ENCODE measurements at places on chromosomes 2 and 18. TPM values are rescaled to one million over a fixed set of nuclear protein-coding genes. Genes with fewer than 3 reads are reported as not detected.

GRCh38 chr18:45482286-45482685 is 133.0 kb upstream of the SLC14A2 start:
- H3K27ac ChIP-seq: no peak overlapping the region
- no peak for DNase-seq
- no peaks in the 10 kb centered on the region for H3K27me3 ChIP-seq
- H3K4me3 ChIP-seq: no peak overlapping the region

- H3K4me3 ChIP-seq: no peak overlapping the region
- peak overlapping the region; percentile 28 for H3K27ac ChIP-seq
- no peak for DNase-seq
- peaks cover 23% of the 10 kb centered on the region for H3K4me1 ChIP-seq
- no peaks in the 10 kb centered on the region for H3K36me3 ChIP-seq
- peaks cover 1% of the 10 kb centered on the region for H3K27me3 ChIP-seq
These were observed 173.1 kb upstream of the STON1 start for GRCh38 chr2:48356701-48357325.

- H3K4me1 ChIP-seq: peaks cover 16% of the 10 kb centered on the region
- no peaks in the 10 kb centered on the region for H3K36me3 ChIP-seq
- peaks cover 3% of the 10 kb centered on the region for H3K27me3 ChIP-seq
- no peak overlapping the region for H3K27ac ChIP-seq
- no peak overlapping the region for H3K4me3 ChIP-seq
These were observed 142.8 kb downstream of the ANKRD44 start for GRCh38 chr2:197167608-197168314.

GRCh38 chr2:162153608-162154224 is 1.7 kb upstream of the GCG start:
- peaks cover 2% of the 10 kb centered on the region for H3K4me1 ChIP-seq
- DNase-seq: peak; percentile 72
- no peaks in the 10 kb centered on the region for H3K36me3 ChIP-seq
- H3K27me3 ChIP-seq: no peaks in the 10 kb centered on the region
- no peak overlapping the region for H3K27ac ChIP-seq
- H3K4me3 ChIP-seq: no peak overlapping the region

DNA sequence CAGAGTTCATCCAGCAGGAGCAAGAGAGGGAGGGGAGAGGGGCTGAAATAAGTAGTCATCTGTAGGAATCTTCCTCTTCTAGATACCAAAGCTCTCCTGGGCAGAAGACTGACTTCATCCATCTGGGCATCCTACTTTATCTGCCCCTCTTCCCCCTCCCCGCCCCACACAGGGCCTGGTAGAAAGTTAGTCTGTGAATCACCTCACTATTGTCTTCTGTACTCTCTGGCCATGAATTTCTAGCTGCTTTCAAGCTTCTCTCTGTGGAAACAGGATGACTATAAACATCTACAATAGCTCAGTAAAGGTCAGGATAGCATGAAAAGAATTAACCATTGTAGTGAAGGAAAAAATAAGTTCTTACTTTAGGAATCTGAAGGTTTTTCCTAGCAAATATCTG is 47.7 kb upstream of the RNU4ATAC start:
- DNase-seq: no peak
- H3K36me3 ChIP-seq: no peaks in the 10 kb centered on the region
- H3K27me3 ChIP-seq: no peaks in the 10 kb centered on the region
- peaks cover 8% of the 10 kb centered on the region for H3K4me1 ChIP-seq

GRCh38 chr2:180848393-180848792 is 132.0 kb upstream of the UBE2E3 start:
- H3K4me3 ChIP-seq: no peak overlapping the region
- H3K36me3 ChIP-seq: no peaks in the 10 kb centered on the region
- H3K4me1 ChIP-seq: peaks cover 15% of the 10 kb centered on the region
- DNase-seq: no peak
- H3K27ac ChIP-seq: peak overlapping the region; percentile 49
- H3K27me3 ChIP-seq: no peaks in the 10 kb centered on the region

The STPG4 gene
- total RNA-seq: 1.3 TPM

The C2orf72 gene
- 0.42 TPM for total RNA-seq

The SLC16A14 gene
- total RNA-seq: 4.4 TPM

DNA sequence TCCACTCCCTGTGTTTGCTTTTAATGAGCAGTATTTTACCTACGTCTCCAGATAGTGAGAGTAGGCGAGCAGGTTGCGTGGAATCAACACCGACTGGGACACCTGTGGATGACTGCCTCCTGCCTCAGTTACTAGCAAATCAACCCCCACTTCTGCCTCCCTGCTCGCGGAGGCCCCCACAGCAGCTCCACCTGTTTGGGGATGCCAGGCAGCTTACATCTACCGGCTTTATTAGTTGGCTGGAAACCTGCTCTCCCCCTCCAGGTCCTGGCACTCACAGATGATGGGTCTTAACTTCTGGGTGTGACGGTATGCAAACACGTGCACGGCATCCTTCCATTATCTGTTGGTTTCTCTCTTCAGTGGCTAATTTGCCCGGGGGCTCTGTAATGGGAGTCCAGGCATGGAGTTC is 164.4 kb upstream of the SESTD1 start:
- peaks cover 10% of the 10 kb centered on the region for H3K4me1 ChIP-seq
- H3K36me3 ChIP-seq: no peaks in the 10 kb centered on the region

The ACADL gene
- not detected for total RNA-seq

The TNS1 gene
- total RNA-seq: 3.2 TPM

- H3K27ac ChIP-seq: no peak overlapping the region
- peaks cover 25% of the 10 kb centered on the region for H3K36me3 ChIP-seq
- no peak for DNase-seq
- H3K4me1 ChIP-seq: no peaks in the 10 kb centered on the region
- H3K4me3 ChIP-seq: no peak overlapping the region
- H3K27me3 ChIP-seq: peaks cover 2% of the 10 kb centered on the region
These were observed 48.5 kb downstream of the SMAD7 start for GRCh38 chr18:48902023-48902855.

DNA sequence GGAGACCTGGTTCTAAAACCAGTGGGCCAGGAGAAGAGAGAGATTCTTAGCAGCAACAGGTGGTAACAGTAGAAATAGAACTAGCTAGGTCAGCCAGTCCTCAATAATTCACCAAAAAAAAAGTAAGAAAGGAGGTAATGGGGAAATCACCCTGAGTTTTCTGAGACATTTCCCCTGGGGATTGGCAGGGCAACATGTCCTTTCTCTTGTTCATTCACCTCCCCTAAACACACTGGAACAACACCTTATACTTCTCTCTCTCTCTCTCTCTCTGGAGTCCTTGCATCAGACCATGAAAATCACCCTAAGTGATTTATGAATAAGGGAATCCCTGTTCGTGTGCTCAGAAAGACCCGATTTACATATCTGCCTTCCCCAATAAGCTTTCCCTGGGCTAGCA is 64.8 kb downstream of the COX7A2L start:
- no peaks in the 10 kb centered on the region for H3K27me3 ChIP-seq
- no peaks in the 10 kb centered on the region for H3K36me3 ChIP-seq

The KHK gene
- total RNA-seq: 5.3 TPM

GRCh38 chr2:2940061-2940460 is 437.6 kb downstream of the EIPR1 start:
- H3K36me3 ChIP-seq: peaks cover 19% of the 10 kb centered on the region
- no peak overlapping the region for H3K27ac ChIP-seq
- H3K27me3 ChIP-seq: peaks cover 3% of the 10 kb centered on the region

- no peak overlapping the region for H3K27ac ChIP-seq
- no peaks in the 10 kb centered on the region for H3K27me3 ChIP-seq
- DNase-seq: no peak
- H3K36me3 ChIP-seq: no peaks in the 10 kb centered on the region
- H3K4me1 ChIP-seq: no peaks in the 10 kb centered on the region
- no peak overlapping the region for H3K4me3 ChIP-seq
These were observed 51.5 kb upstream of the TWIST2 start for GRCh38 chr2:238796223-238796885.

DNA sequence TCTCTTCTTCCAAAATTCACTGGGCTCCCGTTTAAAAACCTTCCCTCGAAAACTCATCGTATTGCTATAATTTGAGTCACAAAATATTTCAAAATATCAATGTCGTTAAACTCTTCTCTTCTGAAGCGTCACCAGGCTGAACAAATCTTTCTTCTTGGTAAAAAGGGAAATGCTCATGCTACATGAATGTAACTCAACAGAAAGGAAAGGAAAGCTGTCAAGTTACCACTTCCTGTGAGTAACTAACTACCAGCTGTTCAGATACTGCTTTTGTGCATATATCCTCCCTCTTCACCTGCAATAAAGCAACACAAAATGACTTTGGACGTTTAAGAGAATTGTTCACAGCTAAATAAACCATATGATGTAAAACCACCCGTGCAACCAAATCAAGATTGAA is 95.4 kb downstream of the DOCK10 start:
- H3K27me3 ChIP-seq: no peaks in the 10 kb centered on the region
- peaks cover 10% of the 10 kb centered on the region for H3K4me1 ChIP-seq
- no peak overlapping the region for H3K27ac ChIP-seq

GRCh38 chr2:240836781-240837467 is 16.9 kb upstream of the KIF1A start:
- H3K4me3 ChIP-seq: no peak overlapping the region
- DNase-seq: no peak
- peaks cover 5% of the 10 kb centered on the region for H3K4me1 ChIP-seq
- H3K36me3 ChIP-seq: no peaks in the 10 kb centered on the region
- H3K27me3 ChIP-seq: no peaks in the 10 kb centered on the region

The MYOM1 gene
- 1.3 TPM for total RNA-seq

The ZNF532 gene
- 217 TPM for total RNA-seq

GRCh38 chr2:159449504-159450124 is 163.1 kb upstream of the WDSUB1 start:
- no peak for DNase-seq
- no peaks in the 10 kb centered on the region for H3K36me3 ChIP-seq
- no peaks in the 10 kb centered on the region for H3K4me1 ChIP-seq
- no peak overlapping the region for H3K4me3 ChIP-seq

- H3K4me3 ChIP-seq: no peak overlapping the region
- no peaks in the 10 kb centered on the region for H3K36me3 ChIP-seq
- peaks cover 5% of the 10 kb centered on the region for H3K27me3 ChIP-seq
- DNase-seq: no peak
- peaks cover 8% of the 10 kb centered on the region for H3K4me1 ChIP-seq
- H3K27ac ChIP-seq: no peak overlapping the region
These were observed 47.5 kb upstream of the CNGA3 start for GRCh38 chr2:98298683-98299164.

DNA sequence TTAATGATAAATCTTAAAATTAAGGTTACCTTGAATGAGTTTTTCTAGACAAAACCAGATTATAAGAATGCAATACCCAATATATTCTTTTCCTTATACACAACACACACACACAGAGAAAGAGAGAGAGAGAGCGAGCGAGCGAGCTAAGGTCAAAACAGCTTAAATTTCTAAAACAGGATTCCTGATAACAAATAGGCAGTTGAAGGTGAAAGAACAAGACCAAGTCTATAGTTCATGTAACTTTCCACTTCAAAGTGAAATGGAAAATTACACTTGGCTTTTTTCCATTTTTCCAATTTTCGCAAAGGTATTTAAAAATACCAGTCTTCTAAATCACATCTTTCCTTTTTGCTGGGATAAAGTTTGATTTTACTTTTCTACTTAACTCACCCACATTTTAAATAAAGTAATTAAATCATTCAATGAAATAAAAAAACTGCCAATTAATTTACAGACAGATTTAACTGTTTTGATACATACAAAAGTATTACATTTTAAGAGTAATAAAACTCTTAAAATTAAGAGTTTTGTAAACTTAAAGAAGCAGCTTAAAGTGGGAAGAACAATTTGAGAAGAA is 98.8 kb downstream of the COBLL1 start:
- DNase-seq: no peak

DNA sequence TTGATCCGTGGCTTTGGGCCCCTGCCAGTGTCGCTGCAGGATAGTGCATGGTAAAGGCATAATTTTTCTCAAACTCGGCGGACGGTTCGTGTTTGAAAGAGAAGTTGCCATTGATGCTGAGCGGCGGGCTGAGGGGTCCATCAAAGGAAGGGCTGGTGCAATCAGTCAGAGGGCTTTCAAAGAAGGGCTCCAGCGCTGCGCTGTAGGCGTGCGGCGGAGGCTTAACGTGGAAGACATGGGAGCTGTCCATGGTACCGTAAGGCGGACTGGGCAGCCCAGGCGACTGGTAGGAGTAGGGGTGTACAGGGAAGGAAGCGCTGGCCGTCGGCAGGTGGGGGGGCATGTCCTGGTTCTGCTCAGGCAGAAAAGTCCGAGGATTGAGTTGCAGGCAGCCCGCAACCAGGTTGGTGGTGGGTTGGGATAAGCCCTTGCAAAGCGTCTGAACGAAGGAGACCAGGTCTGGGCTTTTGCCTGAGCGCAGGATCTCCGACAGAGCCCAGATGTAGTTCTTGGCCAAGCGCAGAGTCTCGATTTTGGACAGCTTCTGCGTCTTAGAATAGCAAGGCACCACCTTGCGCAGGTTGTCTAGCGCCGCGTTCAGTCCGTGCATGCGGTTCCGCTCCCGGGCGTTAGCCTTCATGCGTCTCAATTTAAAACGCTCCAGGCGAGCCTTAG is 2.3 kb downstream of the NEUROD1 start:
- peak overlapping the region; percentile 90 for H3K27ac ChIP-seq
- H3K4me1 ChIP-seq: peaks cover 50% of the 10 kb centered on the region
- H3K36me3 ChIP-seq: peaks cover 5% of the 10 kb centered on the region
- peak; percentile 43 for DNase-seq

GRCh38 chr2:32357318-32358110 is 691 bp downstream of the BIRC6 start:
- peak; percentile 74 for DNase-seq
- peak overlapping the region; percentile 93 for H3K4me3 ChIP-seq
- peaks cover 25% of the 10 kb centered on the region for H3K4me1 ChIP-seq
- H3K27ac ChIP-seq: peak overlapping the region; percentile 79

- no peak overlapping the region for H3K27ac ChIP-seq
- peaks cover 31% of the 10 kb centered on the region for H3K4me1 ChIP-seq
- peaks cover 21% of the 10 kb centered on the region for H3K27me3 ChIP-seq
- peak overlapping the region; percentile 75 for H3K4me3 ChIP-seq
These were observed 12.2 kb downstream of the WNT10A start for GRCh38 chr2:218892693-218893348.

GRCh38 chr2:28400419-28400818 is 7.8 kb downstream of the FOSL2 start:
- H3K4me1 ChIP-seq: peaks cover 3% of the 10 kb centered on the region
- no peak overlapping the region for H3K27ac ChIP-seq
- DNase-seq: no peak
- H3K4me3 ChIP-seq: no peak overlapping the region

The RTKN gene
- 88.7 TPM for total RNA-seq

DNA sequence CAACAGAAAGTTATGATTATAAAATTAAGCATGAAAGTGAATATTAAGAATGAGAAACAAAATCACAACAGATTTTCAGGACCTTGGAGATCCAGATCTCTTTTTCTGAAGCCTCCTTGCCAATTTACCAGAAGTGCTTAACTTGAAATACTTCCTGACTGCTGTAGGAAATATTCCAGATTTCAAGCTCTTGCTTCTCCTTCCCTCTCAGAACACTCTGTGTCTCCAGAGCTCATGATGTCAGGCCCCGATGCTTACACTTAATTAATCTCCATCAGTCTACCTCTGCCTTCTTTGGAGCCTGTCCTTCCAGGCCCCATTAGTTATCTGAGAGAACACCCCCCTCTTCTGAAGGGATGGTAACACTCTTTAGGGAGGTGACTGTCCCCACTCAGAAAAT is 20.7 kb upstream of the NT5C1B start:
- DNase-seq: no peak
- H3K4me3 ChIP-seq: no peak overlapping the region
- H3K36me3 ChIP-seq: no peaks in the 10 kb centered on the region
- H3K4me1 ChIP-seq: no peaks in the 10 kb centered on the region

Data from glutamatergic neuron (in vitro differentiated cells).